Progenitor cell of endocrine pancreas (in vitro differentiated cells): ENCODE measurements at places on chromosomes 5 and 9. TPM values are rescaled to one million over a fixed set of nuclear protein-coding genes. Genes with fewer than 3 reads are reported as not detected.
A peak's percentile ranks its signal among the peaks of the same experiment; 100 is the strongest.

The SPATA31A3 gene
- total RNA-seq: not detected in 2 replicates

DNA sequence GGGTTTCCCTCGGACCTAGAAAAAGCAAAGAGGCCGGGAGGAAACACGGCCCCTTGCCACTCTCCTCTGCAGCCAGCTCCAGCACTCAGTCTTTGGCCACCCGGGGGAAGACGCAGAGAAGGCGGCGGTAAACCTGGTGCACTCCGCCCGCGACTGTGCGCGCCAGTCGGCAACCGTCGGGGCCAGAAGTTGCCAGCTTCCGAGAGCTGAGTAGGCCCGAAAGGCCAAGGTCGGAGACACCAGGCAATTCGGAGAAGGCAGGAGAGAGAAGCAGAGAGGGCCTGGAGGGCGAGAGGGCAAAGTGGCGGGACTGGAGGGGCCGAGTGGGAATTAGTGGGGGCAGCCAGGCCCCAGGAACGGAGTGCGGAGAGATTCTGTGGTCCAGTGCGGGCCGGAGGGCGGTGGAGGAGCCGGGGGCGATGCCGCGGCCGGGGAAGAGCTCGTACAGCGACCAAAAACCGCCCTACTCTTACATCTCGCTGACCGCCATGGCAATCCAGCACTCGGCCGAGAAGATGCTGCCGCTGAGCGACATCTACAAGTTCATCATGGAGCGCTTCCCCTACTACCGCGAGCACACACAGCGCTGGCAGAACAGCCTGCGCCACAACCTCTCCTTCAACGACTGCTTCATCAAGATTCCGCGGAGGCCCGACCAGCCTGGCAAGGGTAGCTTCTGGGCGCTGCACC is at the start of gene FOXB2:
TSS of gene FOXB2 (plus strand) at position 420 of the 690 bp plus-strand sequence. CDS start at position 420, 0 bp downstream.
- no peaks in the 10 kb centered on the region for H3K36me3 ChIP-seq
- no peak within 1 kb of the TSS for H3K27ac ChIP-seq
- H3K27me3 ChIP-seq: peaks cover 92% of the 10 kb centered on the region
- DNase-seq: no peak
- peaks cover 14% of the 10 kb centered on the region for H3K4me1 ChIP-seq

GRCh38 chr9:132846109-132846917 is 31.8 kb downstream of the AK8 start:
- H3K36me3 ChIP-seq: no peaks in the 10 kb centered on the region
- no peaks in the 10 kb centered on the region for H3K27me3 ChIP-seq
- peaks cover 1% of the 10 kb centered on the region for H3K4me1 ChIP-seq
- no peak for DNase-seq
- H3K4me3 ChIP-seq: no peak overlapping the region

- no peaks in the 10 kb centered on the region for H3K36me3 ChIP-seq
- H3K4me3 ChIP-seq: no peak overlapping the region
- peak overlapping the region; percentile 76 for H3K27ac ChIP-seq
- H3K27me3 ChIP-seq: no peaks in the 10 kb centered on the region
Observed at GRCh38 chr9:81344366-81344765, 345.0 kb downstream of the TLE1 start.

DNA sequence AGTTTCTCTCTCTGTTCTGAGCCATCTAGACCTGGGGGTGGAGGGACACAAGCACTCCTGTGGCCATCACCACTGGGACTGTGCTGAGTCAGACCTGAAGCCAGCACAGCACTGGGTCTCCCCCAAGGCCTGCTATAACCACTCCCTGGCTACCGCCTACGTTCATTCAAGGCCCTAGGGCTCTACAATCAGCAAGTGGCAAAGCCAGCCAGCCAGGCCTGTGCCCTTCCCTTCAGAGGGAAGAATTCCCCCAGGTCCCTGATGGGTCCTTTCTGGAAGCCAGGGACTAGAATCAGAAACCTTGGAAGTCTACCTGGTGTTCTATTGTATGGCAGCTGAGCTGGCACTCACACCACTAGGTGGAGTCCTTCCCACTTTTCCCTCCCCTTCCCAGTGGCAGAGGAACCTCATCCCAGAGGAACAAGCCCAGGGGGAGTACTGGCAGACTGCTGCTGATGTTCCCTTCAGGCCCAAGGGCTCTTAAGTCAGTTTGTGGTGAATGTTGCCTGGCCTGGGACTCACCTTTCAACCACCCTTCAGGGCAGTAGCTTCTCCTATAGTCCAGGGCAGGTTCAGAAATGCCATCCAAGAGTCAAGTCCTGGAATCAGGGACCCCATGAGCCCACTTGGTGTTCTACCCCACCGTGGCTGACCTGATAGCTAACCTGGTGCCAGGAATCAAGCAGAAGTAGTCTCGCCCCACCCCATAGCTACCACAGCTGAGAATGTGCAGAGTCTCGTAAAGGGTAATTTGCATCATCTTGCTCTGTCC is 20.0 kb downstream of the JMY start:
- peak; percentile 19 for DNase-seq
- no peaks in the 10 kb centered on the region for H3K27me3 ChIP-seq
- H3K27ac ChIP-seq: no peak overlapping the region
- H3K36me3 ChIP-seq: peaks cover 10% of the 10 kb centered on the region

The RORB gene
- 0.07 TPM in 1 of 2 replicates, not detected in the other for total RNA-seq

GRCh38 chr5:109982966-109983534 is 293.3 kb downstream of the MAN2A1 start:
- H3K27me3 ChIP-seq: no peaks in the 10 kb centered on the region
- no peak overlapping the region for H3K4me3 ChIP-seq
- no peaks in the 10 kb centered on the region for H3K36me3 ChIP-seq
- H3K4me1 ChIP-seq: peaks cover 8% of the 10 kb centered on the region
- DNase-seq: no peak

GRCh38 chr9:98255061-98255577 is 330 bp downstream of the TBC1D2 start:
- H3K36me3 ChIP-seq: peaks cover 3% of the 10 kb centered on the region
- H3K4me1 ChIP-seq: peaks cover 13% of the 10 kb centered on the region
- peaks cover 3% of the 10 kb centered on the region for H3K27me3 ChIP-seq
- H3K4me3 ChIP-seq: peak overlapping the region; percentile 80
- H3K27ac ChIP-seq: peak overlapping the region; percentile 85
- DNase-seq: peak; percentile 14

The ARHGEF37 gene
- total RNA-seq: 2.4 and 3.3 TPM in 2 replicates

The ZNF354B gene
- 27.2 and 30.9 TPM in 2 replicates for total RNA-seq

DNA sequence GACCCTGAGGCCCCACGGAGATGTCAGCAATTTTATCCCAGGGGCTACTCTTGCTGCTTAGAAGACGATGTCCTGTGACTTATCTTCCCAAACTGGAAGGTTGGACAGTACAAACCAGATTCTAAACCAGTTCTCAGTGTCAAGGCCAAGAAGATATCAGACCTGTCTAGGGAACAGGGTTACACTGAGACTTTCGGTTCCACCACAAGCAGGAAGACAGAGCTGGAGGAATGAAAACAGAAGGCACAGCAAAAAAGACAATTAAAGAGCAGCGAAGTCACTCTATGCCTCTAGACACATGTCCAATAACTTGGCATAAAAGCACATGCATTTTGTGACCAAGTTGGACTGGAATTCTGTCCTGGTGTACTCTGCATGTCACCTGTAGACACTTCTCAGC is 73.4 kb upstream of the TMEM252 start:
- no peaks in the 10 kb centered on the region for H3K4me1 ChIP-seq
- no peak overlapping the region for H3K4me3 ChIP-seq
- H3K36me3 ChIP-seq: no peaks in the 10 kb centered on the region
- no peak overlapping the region for H3K27ac ChIP-seq
- H3K27me3 ChIP-seq: peaks cover 5% of the 10 kb centered on the region

The ERAP2 gene
- total RNA-seq: not detected in 2 replicates

DNA sequence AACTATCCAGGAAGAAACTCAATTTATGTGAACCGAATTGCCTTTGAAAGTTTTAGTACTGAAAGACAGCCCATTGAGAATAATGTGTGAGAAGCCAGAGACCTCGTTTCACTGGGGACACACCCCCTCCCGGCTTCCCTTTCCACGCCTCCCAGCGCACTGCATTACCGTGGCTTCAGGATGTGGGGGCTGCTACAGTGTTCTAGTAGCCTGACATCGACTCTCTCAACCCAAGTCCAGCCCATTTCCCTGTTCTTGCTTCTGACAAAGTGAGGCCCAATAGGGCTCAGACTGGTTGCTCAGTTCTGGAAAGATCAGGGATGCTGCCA is 3.5 kb downstream of the PAX5 start:
- H3K4me1 ChIP-seq: peaks cover 7% of the 10 kb centered on the region
- peaks cover 2% of the 10 kb centered on the region for H3K36me3 ChIP-seq
- no peak overlapping the region for H3K27ac ChIP-seq
- no peak overlapping the region for H3K4me3 ChIP-seq

DNA sequence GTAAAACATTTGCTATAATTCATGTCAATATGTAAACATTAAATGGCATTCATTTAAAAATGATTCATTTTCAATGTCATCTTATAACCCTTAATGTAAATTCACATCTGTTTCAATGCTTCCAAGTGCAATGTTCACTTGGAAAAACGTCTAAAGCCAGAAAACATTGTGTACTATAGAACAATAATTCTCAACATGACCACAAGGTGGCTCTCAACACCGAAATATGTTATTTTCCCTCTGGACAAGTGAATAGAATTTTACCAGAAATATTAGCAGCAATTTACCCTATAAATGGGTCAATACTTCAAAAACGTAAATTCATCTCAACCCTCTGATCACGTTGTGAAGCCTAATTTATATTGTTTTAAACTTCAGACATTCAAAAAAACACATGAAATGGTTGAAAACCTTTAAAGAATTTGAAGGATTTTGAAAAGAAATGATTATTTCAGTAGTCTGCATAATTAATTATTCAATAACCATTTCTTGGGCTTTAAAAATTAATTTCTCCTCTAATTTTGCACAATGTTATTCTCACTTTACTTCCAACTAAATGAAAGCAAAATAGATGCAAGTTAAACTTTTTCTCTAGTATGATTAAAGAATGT is 11.0 kb downstream of the CDH10 start:
- no peak for DNase-seq
- no peaks in the 10 kb centered on the region for H3K27me3 ChIP-seq
- no peak overlapping the region for H3K27ac ChIP-seq
- peak overlapping the region; percentile 51 for H3K4me3 ChIP-seq
- peaks cover 5% of the 10 kb centered on the region for H3K36me3 ChIP-seq
- H3K4me1 ChIP-seq: peaks cover 23% of the 10 kb centered on the region

The IFNB1 gene
- total RNA-seq: not detected in 2 replicates

The KCNT1 gene
- total RNA-seq: 0.16 TPM in 1 of 2 replicates, not detected in the other

- peaks cover 5% of the 10 kb centered on the region for H3K36me3 ChIP-seq
- H3K27me3 ChIP-seq: no peaks in the 10 kb centered on the region
- no peak for DNase-seq
- peaks cover 2% of the 10 kb centered on the region for H3K4me1 ChIP-seq
- no peak overlapping the region for H3K4me3 ChIP-seq
Observed at GRCh38 chr5:33781286-33781685, 110.5 kb downstream of the ADAMTS12 start.

GRCh38 chr5:113118298-113118697 is 141.7 kb downstream of the DCP2 start:
- no peaks in the 10 kb centered on the region for H3K27me3 ChIP-seq
- H3K27ac ChIP-seq: no peak overlapping the region
- H3K36me3 ChIP-seq: peaks cover 6% of the 10 kb centered on the region
- no peak overlapping the region for H3K4me3 ChIP-seq
- no peak for DNase-seq

DNA sequence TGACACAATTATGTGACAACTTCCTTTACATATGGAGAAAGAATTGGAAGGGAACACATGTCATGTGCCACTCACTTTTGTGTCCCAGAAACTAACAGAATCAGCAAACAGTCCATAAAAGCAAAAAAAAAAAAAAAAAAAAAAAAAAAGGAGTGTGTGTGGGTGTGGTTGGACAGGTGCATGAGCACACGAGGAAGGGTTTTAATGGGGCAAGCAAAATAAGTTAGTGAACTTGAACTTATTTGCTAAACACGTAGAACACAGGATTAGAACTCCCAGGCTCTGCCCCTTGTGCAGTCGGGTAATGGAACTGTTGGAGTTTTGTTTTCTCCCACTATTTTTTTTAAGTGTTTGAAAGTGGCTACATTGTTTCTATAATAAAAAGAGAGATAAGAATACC is 74.8 kb upstream of the PJA2 start:
- no peaks in the 10 kb centered on the region for H3K27me3 ChIP-seq
- no peak for DNase-seq
- peaks cover 4% of the 10 kb centered on the region for H3K4me1 ChIP-seq
- H3K4me3 ChIP-seq: no peak overlapping the region

GRCh38 chr5:113379936-113380806 is 54.6 kb downstream of the TSSK1B start:
- H3K4me3 ChIP-seq: no peak overlapping the region
- no peaks in the 10 kb centered on the region for H3K27me3 ChIP-seq
- peaks cover 8% of the 10 kb centered on the region for H3K4me1 ChIP-seq
- no peak overlapping the region for H3K27ac ChIP-seq

GRCh38 chr5:65037831-65038815 is 269.4 kb downstream of the CWC27 start:
- no peaks in the 10 kb centered on the region for H3K36me3 ChIP-seq
- H3K27me3 ChIP-seq: peaks cover 13% of the 10 kb centered on the region
- peaks cover 16% of the 10 kb centered on the region for H3K4me1 ChIP-seq
- DNase-seq: no peak
- no peak overlapping the region for H3K27ac ChIP-seq
- no peak overlapping the region for H3K4me3 ChIP-seq

GRCh38 chr5:161411156-161411555 is 135.4 kb downstream of the GABRB2 start:
- H3K27ac ChIP-seq: no peak overlapping the region
- no peak for DNase-seq
- H3K4me3 ChIP-seq: no peak overlapping the region
- peaks cover 7% of the 10 kb centered on the region for H3K27me3 ChIP-seq

DNA sequence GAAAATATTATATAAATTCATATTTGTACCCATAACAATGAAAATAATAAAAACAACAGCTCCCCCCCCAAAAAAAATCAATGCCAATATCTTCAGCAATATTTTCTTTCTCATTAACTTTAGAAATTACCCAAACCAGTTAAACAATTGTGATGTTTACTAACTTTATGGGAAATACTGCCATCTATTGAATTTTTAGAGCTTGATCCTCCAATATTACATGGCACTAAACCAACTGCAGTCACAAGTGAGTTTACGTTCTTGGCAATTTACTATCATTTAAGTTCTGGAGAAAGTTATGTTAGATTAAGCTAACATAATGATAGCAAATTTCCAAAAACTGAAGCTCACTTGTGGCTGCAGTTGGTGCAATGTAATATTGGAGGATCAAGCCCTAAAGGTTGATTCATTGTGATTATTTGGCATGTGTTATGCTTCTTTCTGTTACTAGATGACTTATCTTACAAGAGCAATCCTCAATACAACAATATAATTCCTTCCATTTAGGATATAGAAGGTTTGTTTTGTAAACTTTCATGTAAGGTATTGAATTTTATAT is 379.5 kb downstream of the CDH18 start:
- H3K27ac ChIP-seq: no peak overlapping the region
- H3K4me1 ChIP-seq: peaks cover 3% of the 10 kb centered on the region
- no peaks in the 10 kb centered on the region for H3K36me3 ChIP-seq

The CATSPER3 gene
- 1.3 and 1.4 TPM in 2 replicates for total RNA-seq

DNA sequence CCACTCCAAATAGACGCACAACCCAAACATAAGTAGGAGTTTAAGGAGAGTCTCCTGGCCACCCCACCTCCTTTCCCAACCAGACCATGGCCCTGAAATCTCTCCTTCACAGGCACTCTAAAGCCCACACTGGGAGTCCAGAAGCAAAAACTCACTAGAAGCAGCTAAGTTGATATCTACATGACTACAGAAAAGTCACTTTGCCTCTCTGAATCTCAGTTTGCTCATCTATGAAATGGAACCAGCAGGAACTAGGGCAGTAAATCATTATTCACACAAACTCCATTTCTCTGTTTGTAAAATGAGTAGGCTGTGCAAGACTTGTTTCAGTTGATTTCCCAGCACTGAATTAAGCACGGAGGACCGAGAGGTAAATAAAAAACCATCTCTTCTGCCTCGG is 4.1 kb upstream of the WWC1 start:
- H3K36me3 ChIP-seq: no peaks in the 10 kb centered on the region
- no peak overlapping the region for H3K27ac ChIP-seq
- H3K4me3 ChIP-seq: no peak overlapping the region

The MTAP gene
- total RNA-seq: 73.4 and 85.9 TPM in 2 replicates
